ENCODE measurements at places on chromosomes 5 and 9.
A peak's percentile ranks its signal among the peaks of the same experiment; 100 is the strongest.

DNA sequence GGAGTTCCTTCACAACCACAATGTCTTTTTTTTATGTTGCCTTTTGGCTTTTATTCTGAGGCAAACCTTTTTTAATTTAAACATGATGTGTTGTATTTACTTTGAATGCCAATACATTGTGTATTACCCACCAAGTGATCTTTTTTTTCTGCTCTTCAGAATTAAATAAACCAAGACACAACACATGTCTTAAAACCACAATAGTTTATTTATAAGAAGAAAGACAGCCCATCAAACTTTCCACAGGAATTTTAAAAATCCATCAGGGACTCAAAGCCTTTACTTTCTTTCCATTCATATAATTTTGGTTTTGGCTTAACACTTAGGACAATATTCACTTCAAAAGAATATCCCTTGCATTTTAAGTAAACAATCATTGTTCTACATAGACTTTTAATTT, 321.8 kb upstream of the MEF2C start:
- DNase-seq = no peak

DNA sequence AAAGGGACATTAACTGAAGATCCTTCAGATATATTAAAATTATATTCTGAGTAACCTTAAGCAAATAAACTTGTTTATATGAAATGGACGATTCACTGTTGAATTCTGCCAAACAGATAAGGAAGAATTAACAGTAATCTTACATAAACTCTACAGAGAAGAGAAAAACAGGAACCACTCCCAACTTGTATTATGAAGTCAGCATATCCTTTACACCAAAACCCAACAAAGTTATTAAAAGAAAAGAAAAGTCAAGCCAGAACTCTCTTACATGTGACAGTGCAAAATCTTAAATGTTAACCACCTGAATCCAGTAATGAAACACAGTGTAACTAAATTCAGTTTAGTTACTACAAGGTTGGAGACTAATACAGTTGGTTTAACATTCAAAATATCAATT, 185.8 kb downstream of the DEPDC1B start:
- DNase-seq = no peak

DNA sequence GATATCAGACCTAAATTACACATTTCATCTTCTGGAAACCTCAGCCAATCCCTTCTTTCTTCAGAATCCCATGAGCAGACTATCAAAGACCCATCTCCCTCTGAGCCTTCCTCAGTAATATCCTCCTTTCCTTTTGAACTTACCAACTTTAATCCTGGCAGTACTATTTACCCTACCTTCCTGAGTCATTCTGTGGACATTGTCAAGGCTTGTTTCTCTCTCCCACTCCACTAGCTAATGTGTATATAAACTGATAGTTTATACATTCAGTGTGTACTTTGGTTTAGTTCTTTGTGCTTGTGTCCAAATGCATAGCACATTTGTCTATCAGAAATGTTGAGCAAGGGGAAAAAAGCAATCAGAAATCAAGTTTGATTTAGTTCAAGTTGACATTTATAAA, 568.3 kb downstream of the CSNK1G3 start:
- no peak for DNase-seq

- no peak for DNase-seq
Measured at GRCh38 chr5:141322261-141322660, 1.7 kb upstream of the TAF7 start.

- DNase-seq = peak; percentile 38
Measured at GRCh38 chr5:178940569-178941360, at the start of gene ZNF454. TSS of gene ZNF454 (plus strand) at chr5:178941198. CDS start at chr5:178942792, 1,594 bp downstream.

DNA sequence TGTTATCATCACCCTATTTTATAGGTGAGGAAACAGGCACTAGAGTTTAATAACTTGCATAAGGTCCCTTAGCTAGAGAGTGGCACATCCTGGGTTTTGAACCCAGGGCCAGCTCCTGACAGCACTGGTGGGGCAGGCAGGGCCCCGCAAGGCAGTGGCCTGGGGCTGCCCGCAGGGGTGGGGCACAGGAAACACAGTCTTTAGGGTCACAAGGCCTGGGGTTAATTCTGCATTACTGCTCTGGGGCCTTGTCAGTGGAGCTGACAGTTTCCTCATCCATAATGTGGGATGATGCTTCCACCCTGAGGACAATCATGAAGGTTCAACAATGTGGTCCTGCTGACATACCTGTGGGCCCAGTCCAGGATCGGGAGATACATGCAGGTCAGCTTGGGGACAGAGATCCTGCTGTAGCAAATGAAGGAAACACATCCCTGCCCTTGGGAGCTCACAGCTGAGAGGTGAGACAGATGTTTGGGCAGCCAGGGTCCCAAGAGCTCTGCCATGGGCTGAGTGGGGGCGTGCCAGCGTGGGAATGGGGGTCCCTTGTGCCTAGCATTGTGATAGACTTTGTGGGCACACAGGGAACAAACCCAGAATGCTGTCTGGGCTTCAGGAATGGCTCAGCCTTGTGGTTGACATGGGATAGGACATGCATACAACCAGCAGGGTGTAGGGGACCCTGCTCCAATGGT, 14.7 kb downstream of the FGF18 start:
- DNase-seq = no peak

- DNase-seq = no peak
Measured at GRCh38 chr5:6328173-6328572, 50.2 kb downstream of the MED10 start.

- DNase-seq = no peak
Measured at GRCh38 chr5:117999939-118000549, 988.3 kb downstream of the DTWD2 start.

DNA sequence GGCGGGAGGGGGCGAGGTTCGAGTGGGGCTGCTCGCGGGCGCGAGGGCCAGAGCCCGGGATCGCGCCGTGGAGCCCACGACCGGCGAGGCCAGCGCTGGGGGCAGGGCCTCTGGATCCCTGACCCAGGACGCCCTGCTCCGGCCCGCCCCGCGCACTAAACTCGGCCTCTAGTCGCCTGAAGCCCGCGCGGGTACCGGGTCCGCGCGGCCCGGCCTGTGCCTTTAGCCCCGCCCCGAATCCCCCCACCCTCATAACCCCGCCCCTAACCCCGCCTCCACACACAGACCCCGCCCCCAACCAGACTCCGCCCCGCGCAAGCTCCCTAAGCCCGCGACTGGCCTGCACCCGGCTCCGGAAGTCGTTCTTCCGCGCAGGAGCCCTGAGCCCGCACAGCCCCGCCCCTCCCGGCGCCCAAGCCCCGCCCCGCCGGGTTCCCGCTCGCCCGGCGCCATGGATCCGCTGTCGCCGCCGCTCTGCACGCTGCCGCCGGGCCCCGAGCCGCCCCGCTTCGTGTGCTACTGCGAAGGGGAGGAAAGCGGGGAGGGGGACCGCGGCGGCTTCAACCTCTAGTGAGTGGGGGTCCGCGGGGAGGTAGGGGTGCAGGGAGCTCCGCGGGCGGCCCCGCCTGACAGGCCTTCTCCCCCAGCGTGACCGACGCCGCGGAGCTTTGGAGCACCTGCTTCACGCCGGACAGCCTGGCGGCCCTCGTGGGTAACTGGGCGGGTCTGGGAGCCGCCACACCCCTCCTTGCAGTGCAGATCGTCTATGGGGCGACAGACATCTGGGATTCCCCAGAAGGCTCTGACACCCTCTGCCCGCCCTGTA, at the start of gene PAXX:
Gene PAXX, plus strand, starts transcription at position 430 of the 826 bp plus-strand sequence. Its CDS starts 22 bp downstream, at position 452.
- DNase-seq = peak; percentile 57

GRCh38 chr5:173435447-173435846, 107.2 kb upstream of the STC2 start:
- DNase-seq = no peak

DNA sequence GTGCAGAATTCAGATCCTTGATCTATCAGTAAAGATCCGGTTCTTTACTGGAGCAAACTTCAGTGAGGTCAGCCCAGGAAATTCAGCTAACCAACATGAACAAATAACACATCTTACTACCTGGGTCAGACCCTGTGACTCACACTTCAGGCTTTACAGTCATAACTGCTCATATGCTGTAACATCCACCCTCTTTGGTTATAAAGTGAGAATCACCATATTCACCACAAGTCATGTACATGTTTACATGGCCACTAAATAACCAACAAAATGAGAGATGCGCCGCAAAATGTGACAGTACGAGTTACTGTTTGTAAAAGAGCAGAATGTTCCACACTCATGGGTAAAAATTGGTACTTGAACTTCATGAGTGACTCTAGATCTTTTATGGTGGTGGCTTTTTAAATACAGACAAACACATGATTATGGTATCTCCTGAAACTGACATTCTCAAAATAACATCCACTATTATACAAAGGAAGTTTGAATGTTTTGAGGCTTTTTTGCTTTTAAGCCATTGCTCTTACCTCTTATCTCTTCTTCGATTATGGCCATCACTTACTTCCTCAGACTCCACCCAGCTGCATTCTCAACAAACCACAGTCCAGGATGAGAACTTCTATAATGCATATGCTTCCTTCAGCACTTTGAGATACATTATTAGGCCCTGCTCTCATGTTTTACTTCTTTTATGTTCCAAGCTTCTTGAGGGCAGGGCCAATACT, 516.6 kb downstream of the RAB3C start:
- peak; percentile 50 for DNase-seq

DNA sequence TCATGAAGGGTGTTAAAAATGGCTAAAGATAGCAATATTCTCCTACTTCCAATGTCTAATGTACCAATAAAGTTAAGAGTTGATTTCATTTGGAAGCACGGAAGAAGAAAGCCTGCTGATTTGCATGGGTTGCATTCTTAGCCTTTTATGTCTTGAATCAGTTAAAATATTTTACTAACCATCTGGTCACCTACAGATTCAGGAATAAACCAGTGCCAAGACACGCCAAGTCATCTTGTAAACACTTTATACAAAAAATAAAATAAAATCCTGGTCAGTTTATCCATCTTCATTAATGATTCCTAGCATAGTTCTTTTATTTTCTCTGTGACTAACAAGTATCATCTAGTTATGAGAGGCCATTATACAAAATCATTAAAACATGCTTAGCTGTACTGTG, 1031.6 kb upstream of the WWC1 start:
- no peak for DNase-seq

DNA sequence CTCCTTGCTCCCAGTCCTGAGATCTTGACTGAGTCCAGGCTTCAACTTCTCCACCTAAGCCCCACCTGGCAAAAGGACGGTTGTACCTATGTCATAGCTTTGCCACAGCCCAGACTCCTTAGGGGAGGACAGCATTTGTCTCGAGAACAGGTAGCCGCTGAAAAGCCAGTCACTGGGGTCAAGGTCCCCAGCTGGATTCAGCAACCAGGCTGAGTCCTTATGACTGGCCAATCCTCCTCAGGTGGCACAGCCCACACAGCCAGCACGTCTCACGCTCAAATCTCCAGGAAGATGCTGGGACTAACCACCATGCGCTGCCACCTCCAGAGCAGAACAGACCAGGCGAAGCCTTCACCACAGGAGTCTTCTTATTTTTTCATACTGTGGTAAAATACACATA, 27.9 kb upstream of the SMU1 start:
- no peak for DNase-seq

- DNase-seq = no peak
Measured at GRCh38 chr5:17340379-17340778, 122.9 kb downstream of the BASP1 start.

- DNase-seq = no peak
Measured at GRCh38 chr9:87684627-87685219, 41.2 kb upstream of the CTSL start.

- no peak for DNase-seq
Measured at GRCh38 chr5:134825212-134825611, 20.6 kb upstream of the C5orf24 start.

DNA sequence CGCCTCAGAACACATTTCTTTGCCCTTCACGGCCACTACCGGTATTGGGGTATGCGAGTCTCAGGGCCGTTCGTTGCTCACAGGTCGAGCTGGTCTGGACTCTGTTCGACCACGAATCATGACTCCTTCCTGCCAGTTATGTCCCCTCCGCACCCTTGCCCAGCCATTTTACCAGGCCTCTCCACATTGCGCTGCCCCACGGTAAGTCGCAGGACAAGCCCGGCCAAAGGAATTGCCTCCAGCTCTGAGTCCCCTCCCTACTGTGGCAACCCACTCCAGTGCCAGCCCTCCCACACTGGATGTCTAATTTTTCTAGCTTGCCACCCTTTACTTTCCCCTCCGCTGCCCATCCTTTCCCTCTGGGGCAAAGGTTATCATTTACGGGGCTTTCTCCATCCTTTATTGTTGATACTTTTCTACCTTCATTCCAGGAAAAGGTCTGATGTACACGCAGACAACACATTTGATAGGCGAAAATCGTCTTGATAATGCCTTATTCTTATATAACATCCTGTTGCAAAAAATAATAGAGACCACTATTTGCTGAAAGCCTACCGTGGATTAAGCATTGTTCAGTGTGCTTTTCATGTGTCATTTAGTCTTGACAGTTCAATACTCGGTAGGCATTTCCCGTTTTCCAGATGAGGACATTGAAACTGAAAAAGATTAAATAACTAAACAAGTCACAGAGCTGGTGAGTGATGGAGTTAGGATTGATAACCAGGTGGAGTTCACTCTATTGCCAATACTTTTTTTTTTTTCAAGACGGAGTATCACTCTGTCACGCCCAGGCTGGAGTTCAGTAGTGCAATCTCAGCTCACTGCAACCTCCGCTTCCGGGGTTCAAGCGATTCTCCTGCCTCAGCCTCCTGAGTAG, 958 bp upstream of the HSPA5 start:
- no peak for DNase-seq

- DNase-seq = no peak
Measured at GRCh38 chr5:127243011-127243410, 47.6 kb upstream of the MEGF10 start.

Measured in AG04450 (cell line).